Midbrain (tissue), 1 donor: ENCODE measurements at places on chromosomes 16 and 17.

DNA sequence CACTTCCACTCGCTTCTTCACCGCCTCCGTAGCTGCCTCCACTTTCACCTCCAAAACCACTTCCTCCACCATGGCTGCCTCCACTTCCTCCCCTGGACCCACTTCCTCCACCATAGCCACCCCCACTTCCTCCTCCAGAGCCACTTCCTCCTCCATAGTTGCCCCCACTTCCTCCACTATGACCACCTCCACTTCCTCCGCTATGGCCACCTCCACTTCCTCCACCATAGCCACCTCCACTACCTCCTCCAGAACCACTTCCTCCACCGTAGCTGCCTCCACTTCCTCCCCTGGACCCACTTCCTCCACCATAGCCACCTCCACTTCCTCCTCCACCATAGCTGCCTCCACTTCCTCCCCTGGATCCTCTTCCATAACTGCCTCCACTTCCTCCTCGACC lies 4.5 kb downstream of the KRT9 start:
- no peak for DNase-seq

- no peak for DNase-seq
Observed at GRCh38 chr17:51710634-51710979, 447.9 kb downstream of the CA10 start.

- no peak for DNase-seq
Observed at GRCh38 chr16:80337786-80338185, 203.0 kb upstream of the DYNLRB2 start.

GRCh38 chr16:69112285-69113129 lies 7.1 kb downstream of the HAS3 start:
- DNase-seq, result no peak

GRCh38 chr17:82160075-82160474 lies 52.6 kb downstream of the CCDC57 start:
- no peak for DNase-seq

DNA sequence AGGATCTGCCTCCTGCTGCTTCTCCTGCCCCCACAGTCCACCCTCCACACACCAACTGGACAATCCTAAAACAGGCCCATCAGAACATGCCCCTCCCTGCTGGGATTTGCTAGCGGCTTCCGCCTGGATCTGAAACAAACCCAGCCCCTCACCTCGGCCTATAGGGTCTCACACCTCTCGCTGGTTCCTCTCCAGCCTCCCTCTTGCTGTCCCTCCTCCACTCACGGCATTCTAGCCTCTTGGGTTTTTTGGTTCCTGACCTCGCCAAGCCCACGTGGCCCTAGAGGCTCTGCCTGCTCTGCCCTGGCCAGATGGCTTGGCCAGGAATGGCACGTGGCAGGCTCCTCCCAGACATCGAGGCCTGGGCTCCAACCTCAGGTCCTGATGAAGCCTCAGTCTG lies 15.7 kb upstream of the MTSS2 start:
- DNase-seq, result no peak

DNA sequence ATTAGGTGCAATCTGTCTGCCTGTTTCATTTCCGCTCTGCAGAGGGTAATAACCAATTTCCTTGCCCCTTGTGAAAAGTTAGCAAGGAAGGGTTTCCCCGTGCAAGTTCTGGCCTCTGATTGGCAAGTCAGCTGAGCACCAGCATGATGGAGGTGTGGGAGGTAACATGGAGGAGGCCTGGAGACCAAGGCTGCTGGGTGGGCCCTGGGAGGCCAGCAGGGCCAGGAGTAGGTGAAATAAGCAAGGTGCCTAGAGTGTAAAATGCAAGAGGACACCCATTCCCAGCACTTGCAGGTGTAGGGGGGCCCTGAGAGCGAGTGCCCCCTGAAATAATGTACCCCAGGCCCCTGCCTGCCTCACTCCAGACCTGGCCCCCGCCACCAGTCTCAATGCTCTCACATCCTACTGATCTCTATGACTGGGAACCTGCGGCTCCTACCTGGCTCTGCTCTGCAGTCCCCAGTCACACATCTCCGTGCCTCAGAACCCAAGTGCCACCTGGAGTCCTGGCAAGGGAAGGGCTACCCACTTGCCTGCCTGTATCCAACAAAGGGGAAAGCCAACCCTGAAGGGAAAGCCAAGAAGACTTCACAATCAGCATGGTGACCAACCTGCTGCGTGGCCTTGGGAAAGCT lies 116.2 kb downstream of the C16orf78 start:
- DNase-seq, result no peak

GRCh38 chr16:47877166-47877565 lies 278.6 kb downstream of the ABCC12 start:
- DNase-seq, result no peak

GRCh38 chr16:64238571-64238970 lies 883.3 kb downstream of the CDH11 start:
- DNase-seq, result no peak

DNA sequence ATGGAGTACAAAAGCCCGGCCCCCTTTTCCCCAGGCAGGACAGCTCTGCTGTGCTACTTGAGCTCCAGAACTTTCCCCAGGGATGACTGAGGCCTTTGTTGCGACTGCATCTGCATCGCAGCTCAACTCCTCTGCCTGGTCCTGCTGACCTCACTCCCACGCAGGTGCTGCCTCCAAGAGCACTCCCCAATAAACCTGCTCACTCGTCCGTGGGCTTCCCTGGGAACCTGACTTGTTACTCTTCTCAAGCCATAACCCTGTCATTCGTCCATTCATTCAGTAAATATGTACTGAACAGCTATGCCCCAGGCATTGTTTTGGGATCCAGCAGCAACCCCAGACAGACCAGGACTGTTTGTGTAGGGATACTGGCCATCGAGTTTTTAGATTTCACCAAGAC lies 11.6 kb upstream of the RMI2 start:
- no peak for DNase-seq

DNA sequence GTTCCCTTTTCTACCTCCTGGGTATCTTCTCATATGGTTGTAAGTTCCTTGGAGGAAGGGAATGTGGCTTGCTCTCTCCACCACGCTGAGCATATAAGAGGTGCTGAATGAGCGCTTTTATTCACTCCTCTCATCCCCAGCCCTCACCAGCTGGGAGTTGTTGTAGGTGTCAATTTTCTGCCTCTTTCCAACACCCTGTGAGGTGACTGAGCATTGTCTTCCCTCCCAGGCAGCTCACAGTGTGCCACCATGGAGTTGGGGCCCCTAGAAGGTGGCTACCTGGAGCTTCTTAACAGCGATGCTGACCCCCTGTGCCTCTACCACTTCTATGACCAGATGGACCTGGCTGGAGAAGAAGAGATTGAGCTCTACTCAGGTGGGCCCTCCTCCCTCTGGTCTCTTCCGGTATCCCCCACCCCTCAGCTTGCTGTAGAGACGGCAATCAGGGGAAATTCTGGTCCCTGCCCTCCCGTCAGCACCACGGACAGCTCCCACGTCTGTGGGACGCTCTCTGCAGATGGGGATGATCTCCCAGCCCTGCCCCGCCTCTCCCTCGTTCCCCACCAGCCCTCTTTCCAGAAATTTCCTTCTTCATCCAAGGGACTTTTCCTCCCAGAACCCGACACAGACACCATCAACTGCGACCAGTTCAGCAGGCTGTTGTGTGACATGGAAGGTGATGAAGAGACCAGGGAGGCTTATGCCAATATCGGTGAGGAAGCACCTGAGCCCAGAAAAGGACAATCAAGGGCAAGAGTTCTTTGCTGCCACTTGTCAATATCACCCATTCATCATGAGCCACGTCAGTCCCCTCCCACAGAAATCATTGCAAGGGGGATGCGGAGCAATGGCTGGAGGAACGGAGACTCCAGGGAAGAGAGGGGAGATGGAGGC lies 18.3 kb downstream of the CIITA start:
- no peak for DNase-seq

GRCh38 chr17:9766970-9767369 lies 24.4 kb downstream of the DHRS7C start:
- DNase-seq, result no peak

DNA sequence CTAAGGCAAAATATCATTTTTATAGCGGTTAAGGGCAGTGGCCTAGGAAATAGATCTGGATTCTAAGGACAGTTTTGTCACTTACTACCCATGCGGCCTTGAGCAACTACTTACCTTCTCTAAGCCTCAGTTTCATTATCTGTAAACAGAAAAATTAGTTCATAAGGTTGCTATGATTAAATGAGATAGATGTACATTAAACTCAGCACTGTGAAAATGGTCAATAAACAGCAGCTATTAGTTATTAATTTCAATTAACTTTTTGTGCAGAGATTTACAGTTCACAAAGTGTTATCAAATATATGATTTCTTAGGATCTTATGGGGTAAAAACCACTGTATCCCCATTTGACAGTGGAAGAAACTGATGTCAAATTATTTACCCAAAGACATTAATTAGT lies 135.5 kb upstream of the CORO6 start:
- no peak for DNase-seq

DNA sequence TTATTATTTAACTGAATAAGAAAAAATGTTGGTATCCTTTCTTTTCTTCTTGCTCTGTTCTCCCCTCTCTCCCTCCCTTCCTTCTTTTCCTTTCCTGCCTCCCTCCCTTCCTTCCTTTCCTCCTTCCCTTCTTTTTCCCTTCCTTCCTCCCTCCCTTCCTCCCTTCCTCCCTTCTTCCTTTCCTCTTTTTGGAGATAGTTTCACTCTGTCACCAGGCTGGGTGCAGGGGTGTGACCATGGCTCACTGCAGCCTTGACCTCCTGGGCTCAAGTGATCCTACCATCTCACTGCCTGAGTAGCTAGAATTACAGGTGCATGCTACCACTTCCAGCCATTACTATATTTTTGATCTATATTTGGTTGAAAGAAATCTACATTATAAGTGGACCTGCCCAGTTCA lies 5.7 kb upstream of the RUSF1 start:
- no peak for DNase-seq

GRCh38 chr16:57725151-57725550 lies 10.4 kb upstream of the KATNB1 start:
- no peak for DNase-seq

GRCh38 chr17:58007781-58008706 lies 998 bp upstream of the SRSF1 start:
- DNase-seq, result no peak

GRCh38 chr17:77395501-77396048 lies 254.8 kb downstream of the SEC14L1 start:
- no peak for DNase-seq

DNA sequence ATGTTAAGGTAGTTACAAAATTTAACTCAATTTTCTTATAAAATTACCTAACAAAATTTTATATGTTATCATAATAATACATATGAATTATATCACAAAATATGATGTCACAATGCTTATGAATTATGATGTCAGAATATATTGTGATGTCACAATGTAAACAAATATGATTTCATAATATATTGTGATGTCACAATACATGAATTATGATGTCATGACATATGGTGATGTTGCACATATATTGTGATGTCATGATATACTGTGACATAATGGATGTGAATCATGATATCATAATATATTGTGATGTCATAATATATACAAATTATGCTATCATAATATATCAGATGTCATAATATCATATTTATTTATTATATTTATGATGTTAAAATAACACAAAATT lies 1879.9 kb downstream of the TP53TG3F start:
- DNase-seq, result no peak

GRCh38 chr16:25134166-25134700 lies 22.7 kb downstream of the LCMT1 start:
- DNase-seq, result no peak

DNA sequence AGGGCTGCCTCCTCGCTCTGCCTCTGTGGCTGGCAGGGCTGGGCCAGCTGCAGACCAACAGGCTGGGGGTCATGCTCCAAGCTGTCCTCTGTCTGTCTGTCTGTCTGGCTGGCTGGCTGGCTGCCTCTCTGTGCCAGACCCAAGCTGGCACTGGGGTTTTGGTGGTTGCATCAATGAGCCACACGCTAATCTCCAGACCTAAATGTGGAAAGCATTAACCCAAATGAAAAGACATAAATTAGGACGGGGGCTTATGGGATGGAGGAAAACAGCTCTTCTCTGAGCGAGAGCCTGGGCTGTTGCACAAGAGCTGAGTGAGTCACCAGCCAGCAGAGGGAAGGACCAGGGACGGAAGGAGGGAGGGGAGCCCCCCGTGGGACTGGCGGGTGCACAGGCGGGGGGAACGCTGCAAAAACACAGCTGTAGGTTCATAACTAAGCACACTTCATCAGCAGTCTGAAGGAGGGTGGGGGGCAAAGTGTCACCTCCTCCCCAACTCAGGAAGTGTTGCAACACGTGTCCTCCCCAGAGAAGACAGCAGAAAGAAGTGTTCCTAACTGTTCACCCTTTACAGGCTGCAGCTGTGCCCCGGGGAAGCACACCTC lies 83.4 kb downstream of the GAS7 start:
- peak; percentile 59 for DNase-seq

DNA sequence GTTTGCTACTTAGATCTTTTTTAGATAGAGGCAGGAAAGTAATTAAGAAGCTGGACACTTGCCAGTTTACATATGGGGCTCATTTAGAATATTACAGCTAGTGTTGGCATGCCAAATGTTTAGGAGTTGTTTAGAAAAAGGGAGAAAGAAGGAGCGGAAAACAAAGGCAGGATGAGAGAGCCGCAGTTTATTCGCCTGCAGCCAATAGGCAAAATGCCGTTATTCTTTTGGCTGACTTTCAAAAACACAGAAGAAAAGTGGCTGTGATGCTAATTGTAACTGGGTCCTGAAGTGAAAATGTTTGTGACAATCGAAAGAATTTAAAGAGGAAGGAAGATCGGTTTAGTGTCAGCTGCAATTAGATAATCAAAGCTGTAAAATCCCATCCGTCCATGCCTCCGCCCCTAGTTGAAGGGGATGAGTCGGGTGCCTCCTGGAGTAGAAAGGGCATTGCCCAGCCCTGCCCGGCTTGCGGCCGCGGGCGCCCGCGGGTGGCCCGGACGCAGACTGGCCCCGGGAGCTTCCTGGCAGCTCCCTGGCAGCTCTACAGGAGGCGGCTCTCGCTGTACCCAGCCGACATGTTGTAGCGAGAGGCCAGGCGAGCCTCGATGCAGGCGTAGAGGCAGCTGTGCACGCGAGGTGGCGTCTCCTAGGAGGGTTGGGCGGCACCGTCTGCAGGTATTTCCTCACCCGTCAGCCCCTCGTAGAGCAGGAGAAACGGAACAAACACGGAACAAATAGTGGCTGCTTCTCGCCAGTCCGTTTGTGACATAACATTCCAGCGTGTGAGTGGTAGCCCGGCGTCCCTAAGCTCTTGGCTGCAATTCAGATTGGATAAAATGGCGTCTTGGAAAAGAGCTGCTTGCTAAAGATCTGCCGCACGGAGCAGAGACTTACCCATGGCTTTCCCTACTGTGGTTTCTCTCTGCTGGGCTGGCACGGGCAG lies 82.2 kb downstream of the TNRC6C start:
- peak; percentile 91 for DNase-seq
